Activated CD4-positive, alpha-beta T cell treated with anti-CD3 and anti-CD28 coated beads for 24 hours (primary cell): ENCODE measurements at places on chromosomes 11 and 22.

- DNase-seq = no peak
Measured at GRCh38 chr11:76589477-76589876, 81.1 kb downstream of the LRRC32 start.

- DNase-seq = no peak
Measured at GRCh38 chr22:42977569-42977968, 37.4 kb downstream of the PACSIN2 start.

GRCh38 chr11:104609311-104610085 lies 288.8 kb downstream of the CASP12 start:
- DNase-seq = peak; percentile 1

DNA sequence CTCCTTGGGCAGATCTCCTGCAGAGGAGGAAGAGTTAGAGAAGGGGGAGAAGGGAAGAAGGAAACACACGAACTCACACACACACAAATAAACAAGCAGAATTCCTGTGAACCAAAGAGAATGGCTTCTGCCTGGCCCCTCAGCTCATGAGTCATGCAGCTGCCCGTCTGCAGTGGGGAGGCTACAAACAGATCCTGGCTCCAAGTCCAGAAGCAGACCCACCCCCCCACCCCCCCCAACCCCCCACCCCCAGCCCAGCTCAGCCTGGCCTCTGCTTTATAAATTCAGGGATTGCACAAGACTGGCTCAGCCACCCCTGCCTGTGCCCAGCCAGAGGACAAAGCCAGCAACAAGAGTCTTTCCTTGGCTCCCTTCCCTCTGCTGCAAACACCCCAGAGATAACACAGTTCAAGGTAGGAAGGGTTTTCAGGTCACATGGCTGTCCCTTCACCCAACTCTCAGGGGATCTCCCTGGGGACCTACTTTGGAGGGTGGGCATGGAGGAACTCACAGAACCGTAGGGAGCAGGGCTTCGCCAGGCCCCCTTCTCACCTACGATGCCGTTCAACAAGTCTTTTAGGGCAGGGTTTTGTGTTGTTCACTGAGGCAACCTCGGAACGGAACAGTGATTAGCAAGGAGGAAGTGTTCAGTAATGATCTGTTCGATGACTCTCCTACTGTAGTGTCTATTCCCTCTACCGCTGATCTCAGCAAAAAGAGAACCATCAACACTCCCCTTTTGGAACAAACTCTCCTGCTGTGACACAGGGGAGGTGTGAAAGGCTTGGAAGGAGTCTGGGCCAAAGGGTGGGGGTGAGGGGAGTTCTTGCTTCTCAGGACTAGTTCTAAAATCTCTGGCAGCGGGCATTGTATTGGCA lies 35.5 kb downstream of the RPL27A start:
- DNase-seq = no peak

- DNase-seq = no peak
Measured at GRCh38 chr22:25021409-25021808, 68.9 kb downstream of the KIAA1671 start.

DNA sequence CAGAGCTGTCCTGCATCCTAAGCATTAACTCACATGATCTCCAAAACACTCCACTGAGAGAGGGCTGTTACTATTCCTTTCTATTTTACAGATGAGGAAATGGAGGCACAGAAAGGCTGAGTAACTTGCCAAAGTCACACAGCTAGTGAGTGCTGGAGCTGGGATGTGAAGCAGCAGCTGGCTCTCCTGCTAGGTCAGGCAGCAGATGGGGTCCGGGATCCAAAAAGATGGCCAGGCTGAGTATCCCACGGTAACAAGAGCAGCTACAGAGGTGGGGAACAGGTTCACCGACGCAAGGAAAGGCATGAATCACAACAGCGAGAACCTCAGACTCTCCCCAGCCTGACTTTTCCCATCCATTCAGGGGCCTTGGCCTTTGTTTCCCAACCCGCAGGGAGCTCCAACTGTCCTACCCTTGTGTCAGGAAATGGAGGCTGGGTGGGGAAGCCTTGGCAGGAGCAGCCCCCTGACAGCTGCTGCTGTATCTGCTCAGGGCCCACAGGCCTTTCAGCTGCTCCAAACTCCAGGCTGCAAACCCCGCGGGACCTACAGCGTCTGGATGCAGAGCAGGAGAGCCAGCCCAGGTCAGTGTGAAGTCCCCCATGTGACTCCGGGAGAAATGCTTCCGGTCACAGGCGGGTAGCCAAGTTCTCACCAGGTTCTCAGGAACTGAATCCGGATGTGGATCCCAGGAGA lies 29.5 kb downstream of the DKK3 start:
- no peak for DNase-seq

- no peak for DNase-seq
Measured at GRCh38 chr11:94588366-94588942, 21.3 kb downstream of the PIWIL4 start.

GRCh38 chr11:15195454-15196200 lies 80.9 kb downstream of the INSC start:
- DNase-seq = no peak

- no peak for DNase-seq
Measured at GRCh38 chr11:76980196-76980595, 54.0 kb upstream of the B3GNT6 start.

- DNase-seq = no peak
Measured at GRCh38 chr11:65634440-65634839, 3.5 kb upstream of the SIPA1 start.

- DNase-seq = no peak
Measured at GRCh38 chr11:26201411-26201810, 130.5 kb upstream of the ANO3 start.

DNA sequence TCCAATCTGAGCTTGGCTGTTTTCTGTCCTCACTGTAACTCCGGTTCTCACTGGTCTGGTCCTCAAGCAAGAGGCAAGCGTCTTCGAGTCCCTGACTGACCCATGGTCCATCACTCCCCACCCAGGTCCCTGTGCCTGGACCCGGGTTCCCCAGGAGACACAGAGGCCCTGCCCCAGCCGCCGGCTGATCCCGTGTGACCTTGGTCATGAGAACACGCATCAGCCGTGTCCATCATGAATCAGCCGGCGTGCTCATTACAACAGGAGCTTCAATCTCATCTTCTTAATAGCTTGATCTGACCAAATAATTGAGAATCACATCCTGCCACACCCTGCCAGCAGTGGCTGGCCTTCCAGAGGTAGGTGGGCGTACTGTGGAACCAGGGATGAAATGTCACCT lies 545.1 kb downstream of the BRD1 start:
- no peak for DNase-seq

DNA sequence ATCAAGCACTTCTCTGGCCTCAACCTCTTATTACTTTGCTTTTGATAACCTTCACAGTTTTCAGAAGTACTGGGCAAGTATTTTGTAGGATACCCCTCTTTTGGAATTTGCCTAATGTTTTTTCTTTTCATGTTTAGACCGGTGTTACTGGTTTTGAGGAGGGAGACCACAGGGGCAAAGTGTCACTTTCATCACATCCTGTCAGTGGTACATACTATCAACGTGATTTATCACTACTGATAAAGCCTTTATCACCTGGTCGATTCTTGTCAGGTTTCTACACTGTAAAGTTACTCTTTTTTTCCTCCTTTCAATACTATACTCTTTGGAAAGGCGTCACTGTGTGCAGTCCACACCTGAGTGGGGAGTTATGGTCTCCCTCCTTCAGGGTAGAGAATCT lies 26.7 kb downstream of the QSER1 start:
- no peak for DNase-seq

DNA sequence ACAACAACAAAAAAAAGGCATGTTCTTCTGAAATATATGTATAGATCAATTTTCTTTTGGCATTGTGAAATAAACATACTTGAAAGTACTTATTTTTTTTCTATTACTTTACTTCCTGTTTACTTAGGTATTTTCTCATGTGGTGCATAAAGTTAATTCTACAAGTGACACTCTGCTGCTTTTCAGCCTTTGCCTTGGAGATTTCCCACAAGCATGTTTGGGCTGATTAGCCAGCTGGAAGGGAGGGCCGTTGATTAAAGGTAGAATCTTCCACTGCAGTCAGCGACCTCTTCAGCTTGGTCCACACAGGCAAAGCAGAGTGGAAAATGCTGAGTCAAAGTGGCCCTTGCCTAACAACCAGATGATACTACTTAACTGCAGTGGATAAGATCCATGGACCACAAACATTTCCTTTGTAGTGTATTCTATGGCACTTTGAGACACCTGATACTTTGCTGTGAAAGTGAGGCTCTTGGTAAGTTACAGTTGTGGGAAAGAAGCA lies 176.0 kb downstream of the ARHGAP42 start:
- DNase-seq = no peak

DNA sequence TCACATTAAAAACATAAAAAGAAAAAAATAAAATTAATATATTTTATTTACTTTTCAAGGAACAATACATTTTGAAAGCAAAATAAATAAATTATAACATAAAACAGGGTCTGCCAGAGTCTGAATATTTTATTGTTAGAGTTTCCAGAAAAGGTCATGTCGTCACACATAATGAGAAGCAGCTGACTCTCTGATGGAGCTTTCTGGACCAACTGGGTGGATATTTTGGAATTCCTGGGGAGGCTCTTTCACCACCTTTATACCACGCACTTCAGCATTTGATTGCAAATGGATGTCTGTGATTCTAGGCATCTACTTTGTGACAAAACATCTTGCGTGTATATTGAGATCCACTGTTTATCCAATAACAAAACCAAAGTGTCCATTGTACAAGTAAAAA lies 455.0 kb upstream of the CCDC179 start:
- DNase-seq = no peak

- peak; percentile 51 for DNase-seq
Measured at GRCh38 chr22:23696326-23696851, 5.6 kb downstream of the RGL4 start.

GRCh38 chr11:69866648-69867047 lies 47.4 kb upstream of the FGF3 start:
- no peak for DNase-seq

DNA sequence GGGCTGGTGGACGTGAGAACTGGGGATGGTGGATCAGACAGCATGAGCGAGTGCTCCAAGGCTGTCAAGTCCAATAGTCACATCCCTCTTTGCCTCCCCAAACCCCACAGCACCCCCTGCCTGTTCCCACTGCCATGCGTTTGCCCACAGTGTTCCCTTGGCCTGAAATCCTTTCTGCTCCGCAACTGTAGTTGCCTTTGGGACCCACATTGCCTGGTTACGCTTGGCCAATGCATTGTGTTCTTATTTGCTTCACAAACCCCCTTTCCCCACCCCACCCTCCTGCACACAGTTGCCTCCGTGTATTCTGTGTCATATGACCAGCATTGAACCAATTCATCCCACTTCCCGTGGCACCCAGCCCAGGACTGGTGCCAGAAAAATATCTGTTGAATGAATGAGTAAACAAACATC lies 2.1 kb upstream of the KIAA0930 start:
- no peak for DNase-seq

DNA sequence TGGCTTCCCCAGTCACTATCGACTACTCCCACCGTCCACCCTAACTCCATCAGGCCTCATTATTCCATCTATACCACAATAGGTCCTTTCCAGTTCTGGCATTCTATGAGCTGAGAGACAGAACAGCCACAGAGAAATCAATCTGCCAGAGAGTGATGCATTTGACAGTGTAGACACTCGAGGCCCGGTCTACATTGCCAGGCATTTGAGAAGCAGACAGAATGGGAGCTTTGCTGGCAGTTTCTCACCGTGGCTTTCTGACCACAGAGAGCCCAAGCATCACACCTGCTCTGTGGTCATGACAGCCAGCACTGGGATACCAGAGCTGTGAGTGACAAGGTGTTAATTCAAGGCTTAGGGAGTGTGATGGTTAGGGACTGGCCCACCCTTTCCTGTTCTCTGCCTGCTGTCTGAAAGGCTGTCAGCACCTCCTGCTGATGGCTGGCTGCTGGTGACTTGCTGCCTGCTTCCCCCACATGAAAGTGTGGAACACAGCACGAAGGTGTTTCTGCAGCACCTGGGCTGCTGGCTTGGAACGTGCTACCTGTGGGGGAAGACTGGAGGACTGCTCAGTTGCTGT lies 137.8 kb downstream of the KIRREL3 start:
- DNase-seq = no peak

GRCh38 chr11:114271316-114271715 lies 24.9 kb upstream of the NNMT start:
- no peak for DNase-seq

- no peak for DNase-seq
Measured at GRCh38 chr22:20639750-20640149, 132.3 kb downstream of the MED15 start.

DNA sequence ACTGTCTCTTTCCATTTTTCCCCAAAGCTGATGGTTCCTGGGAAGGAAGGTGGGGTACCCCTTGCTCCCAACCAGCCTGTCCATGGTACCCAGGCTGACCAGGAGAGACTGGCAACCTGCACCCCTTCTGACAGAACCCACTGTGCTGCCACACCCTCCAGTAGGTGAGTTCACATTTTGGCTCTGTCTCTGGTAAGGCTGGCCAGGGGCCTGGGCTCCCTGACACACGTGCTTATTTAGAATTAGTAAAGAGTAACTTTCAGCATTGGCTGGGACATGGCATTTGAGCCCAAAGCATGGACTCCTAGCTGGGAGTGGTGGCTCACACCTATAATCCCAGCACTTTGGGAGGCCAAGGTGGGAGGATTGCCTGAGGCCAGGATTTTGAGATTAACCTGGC lies 35.1 kb downstream of the ARHGAP1 start:
- DNase-seq = no peak

DNA sequence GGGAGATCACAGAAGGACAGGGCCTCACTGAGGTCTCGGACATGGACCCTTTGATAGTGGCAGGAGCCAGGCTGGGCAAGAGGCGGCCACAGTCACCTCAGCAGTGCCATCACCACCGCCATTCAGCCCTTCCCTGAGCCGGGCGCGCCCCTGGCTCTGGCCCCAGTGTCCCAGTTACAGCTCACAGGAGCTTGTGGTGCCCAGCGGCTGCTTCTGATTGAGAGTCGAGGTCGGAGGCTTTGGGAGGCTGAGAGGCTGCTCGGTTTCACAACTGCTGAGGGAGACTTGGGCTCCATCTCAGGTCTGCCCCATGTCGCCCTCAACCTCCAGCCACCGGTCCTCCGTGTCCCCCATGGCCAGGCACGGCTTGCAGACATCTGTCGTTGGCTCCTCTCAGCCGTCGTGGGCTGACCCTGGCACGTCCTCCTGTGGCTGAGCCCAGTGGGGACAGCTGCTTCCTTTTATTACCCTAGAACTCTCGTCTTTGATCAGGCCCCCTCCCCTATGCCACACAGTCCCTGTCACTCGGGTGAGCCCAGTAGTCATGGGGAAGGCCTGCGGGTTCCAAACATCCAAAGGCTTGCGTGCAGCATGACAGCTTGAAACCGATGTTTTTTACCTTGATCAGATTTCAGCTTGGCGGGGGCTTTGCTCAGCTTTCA lies 28.4 kb upstream of the PPP6R3 start:
- no peak for DNase-seq

- peak; percentile 71 for DNase-seq
Measured at GRCh38 chr22:42500161-42500835, 19.3 kb downstream of the RRP7A start.
